Liver (tissue), 10 donors: ENCODE measurements at places on chromosomes 2 and 18. TPM values are rescaled to one million over a fixed set of nuclear protein-coding genes. Genes with fewer than 3 reads are reported as not detected.

Gene FBLN7
- 1.6 TPM for total RNA-seq

GRCh38 chr2:9303528-9304225 lies 97.1 kb downstream of the ASAP2 start:
- no peak overlapping the region for H3K4me3 ChIP-seq
- no peaks in the 10 kb centered on the region for H3K4me1 ChIP-seq
- H3K36me3 ChIP-seq: no peaks in the 10 kb centered on the region
- no peaks in the 10 kb centered on the region for H3K27me3 ChIP-seq
- DNase-seq: no peak

GRCh38 chr2:50584185-50584584 lies 447.7 kb downstream of the NRXN1 start:
- H3K4me3 ChIP-seq: no peak overlapping the region
- H3K27me3 ChIP-seq: no peaks in the 10 kb centered on the region
- DNase-seq: no peak
- H3K36me3 ChIP-seq: no peaks in the 10 kb centered on the region
- H3K27ac ChIP-seq: no peak overlapping the region

- DNase-seq: no peak
- no peak overlapping the region for H3K4me3 ChIP-seq
- peaks cover 3% of the 10 kb centered on the region for H3K36me3 ChIP-seq
- no peaks in the 10 kb centered on the region for H3K27me3 ChIP-seq
- no peak overlapping the region for H3K27ac ChIP-seq
These were observed 40.0 kb downstream of the DNMT3A start for GRCh38 chr2:25301453-25302352.

Gene UGT1A4
- not detected for total RNA-seq

DNA sequence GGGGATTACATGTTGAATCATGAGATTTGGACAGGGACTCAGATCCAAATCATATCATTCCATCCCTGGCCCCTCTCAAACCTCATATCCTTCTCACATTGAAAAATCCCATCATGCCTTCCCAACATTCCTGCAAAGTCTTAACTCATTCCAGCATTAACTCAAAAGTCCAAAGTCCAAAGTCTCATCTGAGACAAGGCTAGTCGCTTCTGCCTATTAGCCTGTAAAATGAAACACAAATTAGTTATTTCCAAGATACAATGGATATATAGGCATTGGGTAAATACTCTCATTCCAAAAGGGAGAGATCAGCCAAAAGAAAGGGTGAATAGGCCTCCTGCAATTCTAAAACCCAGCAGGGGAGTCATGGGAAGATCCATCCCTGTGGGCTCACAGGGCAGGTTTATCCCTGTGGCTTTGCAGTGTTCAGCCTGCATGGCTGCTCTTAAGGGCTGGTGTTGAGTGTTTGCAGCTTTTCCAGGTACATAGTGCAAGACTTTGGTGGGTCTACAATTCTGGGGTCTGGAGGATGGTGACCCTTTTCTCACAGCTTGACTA lies 21.2 kb upstream of the SLC14A1 start:
- no peaks in the 10 kb centered on the region for H3K27me3 ChIP-seq
- H3K27ac ChIP-seq: no peak overlapping the region
- no peaks in the 10 kb centered on the region for H3K36me3 ChIP-seq
- no peak overlapping the region for H3K4me3 ChIP-seq
- no peaks in the 10 kb centered on the region for H3K4me1 ChIP-seq
- DNase-seq: no peak

DNA sequence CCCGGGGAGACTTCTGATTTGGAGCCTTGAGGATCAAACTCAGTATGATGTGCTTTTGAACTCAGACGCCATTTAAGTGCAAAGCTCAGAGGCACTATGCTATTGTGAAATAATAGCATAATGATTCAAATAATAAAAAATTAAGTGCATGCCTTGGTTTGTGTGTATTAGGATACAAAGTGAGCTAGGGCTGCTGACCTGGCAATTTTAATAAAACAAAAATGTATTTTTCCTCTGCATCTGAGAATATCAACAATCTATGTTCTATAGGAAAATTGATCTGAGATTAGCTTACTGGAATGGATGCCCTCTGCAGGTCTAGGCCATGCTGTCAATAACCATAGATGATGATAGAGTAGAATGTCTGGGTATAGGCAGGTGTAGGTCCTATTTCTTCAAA lies 278.8 kb downstream of the DCDC2C start:
- H3K27me3 ChIP-seq: no peaks in the 10 kb centered on the region
- H3K27ac ChIP-seq: no peak overlapping the region
- no peaks in the 10 kb centered on the region for H3K36me3 ChIP-seq
- no peaks in the 10 kb centered on the region for H3K4me1 ChIP-seq

DNA sequence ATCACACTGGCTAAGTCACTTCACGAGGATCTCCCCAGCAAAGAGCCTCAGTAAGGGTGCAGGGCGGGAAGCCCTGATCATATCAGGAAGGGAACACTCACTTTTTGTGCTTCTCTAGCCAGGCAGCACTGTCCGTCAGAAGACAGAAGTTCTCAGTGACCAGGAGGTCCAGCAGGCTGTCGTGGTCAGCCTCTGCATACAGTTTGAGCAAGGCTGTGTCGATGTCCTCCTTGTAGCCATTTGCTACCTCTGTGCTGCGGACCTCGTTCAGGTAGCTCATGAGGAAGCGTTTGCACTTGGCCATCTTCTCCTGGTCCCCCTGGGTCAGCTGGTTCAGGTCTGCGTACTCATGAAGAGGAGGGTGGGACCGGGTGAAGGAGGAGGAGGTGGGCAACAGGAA lies 38.7 kb downstream of the GPR45 start:
- H3K4me3 ChIP-seq: no peak overlapping the region
- H3K4me1 ChIP-seq: no peaks in the 10 kb centered on the region
- no peak for DNase-seq

GRCh38 chr2:238875471-238876231 lies 27.8 kb downstream of the TWIST2 start:
- H3K27ac ChIP-seq: no peak overlapping the region
- DNase-seq: no peak
- H3K4me1 ChIP-seq: no peaks in the 10 kb centered on the region
- H3K4me3 ChIP-seq: no peak overlapping the region

GRCh38 chr2:231029563-231029962 lies 7.8 kb upstream of the C2orf72 start:
- H3K27me3 ChIP-seq: no peaks in the 10 kb centered on the region
- peaks cover 2% of the 10 kb centered on the region for H3K4me1 ChIP-seq
- no peak overlapping the region for H3K4me3 ChIP-seq
- no peak for DNase-seq
- H3K27ac ChIP-seq: no peak overlapping the region

DNA sequence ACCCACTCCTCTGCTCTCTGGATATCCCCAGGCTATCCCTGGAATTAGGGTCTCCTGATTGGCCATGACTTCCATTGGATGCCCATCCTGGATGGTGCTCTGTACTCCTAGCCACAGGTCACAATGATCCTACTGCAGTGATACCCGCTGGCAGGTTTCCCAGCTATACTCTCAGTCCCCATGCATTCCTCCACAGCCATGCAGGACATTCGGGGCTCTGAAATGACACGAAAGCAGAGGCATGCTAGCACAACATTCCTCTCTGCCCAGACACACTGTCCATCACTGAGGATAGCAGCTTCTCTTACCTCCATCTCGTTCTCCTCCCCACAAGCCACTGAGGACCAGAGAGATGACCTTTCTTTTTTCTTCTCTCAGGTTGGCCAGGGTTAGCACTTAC lies 51.7 kb upstream of the SPATS2L start:
- H3K36me3 ChIP-seq: no peaks in the 10 kb centered on the region
- no peaks in the 10 kb centered on the region for H3K4me1 ChIP-seq
- no peak overlapping the region for H3K4me3 ChIP-seq
- H3K27ac ChIP-seq: no peak overlapping the region
- no peak for DNase-seq
- no peaks in the 10 kb centered on the region for H3K27me3 ChIP-seq

Gene GDF7
- total RNA-seq: 5.0 TPM

DNA sequence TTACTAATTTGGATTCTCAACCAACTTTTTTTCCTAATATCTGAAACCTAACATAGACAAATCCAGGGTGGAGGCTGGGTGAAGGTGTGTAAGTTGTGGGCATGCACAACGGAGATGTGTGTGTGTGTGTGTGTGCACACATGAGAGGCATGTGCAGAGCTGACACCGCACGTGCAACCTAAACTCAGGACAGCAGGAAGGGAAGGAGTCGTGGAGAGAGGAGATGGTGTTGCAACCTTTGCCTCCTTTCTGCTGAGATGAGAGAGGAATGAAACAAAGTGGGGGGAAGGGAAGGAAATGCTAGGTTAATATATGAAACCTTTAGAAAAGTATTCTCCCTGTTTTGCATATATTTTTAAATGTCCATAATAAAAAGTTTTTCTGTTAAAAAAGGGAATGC lies 64.7 kb downstream of the KCTD1 start:
- no peaks in the 10 kb centered on the region for H3K27me3 ChIP-seq
- DNase-seq: no peak
- H3K27ac ChIP-seq: no peak overlapping the region
- no peaks in the 10 kb centered on the region for H3K36me3 ChIP-seq
- no peak overlapping the region for H3K4me3 ChIP-seq
- no peaks in the 10 kb centered on the region for H3K4me1 ChIP-seq

DNA sequence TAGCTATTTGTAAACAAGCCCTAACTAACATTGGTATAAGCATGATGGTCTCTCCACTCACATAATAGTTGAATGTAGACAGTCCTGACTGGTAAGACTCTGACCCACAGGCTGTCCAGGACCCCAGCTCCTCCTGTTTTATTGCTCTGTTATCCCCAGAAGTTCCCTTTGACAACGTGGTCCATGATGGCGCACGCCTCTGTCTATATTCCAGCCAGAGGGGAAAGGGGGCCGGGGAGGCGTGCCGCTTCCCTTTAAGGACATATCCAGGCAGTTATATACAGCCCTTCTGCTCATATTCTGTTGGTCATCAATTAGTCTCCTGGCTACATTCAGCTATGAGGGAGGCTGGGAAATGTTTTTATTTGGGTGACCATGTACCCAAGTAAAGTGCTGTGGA lies 6.7 kb downstream of the DYSF start:
- H3K27me3 ChIP-seq: no peaks in the 10 kb centered on the region
- no peak overlapping the region for H3K27ac ChIP-seq
- peak; percentile 10 for DNase-seq
- H3K4me3 ChIP-seq: no peak overlapping the region
- peaks cover 11% of the 10 kb centered on the region for H3K4me1 ChIP-seq
- no peaks in the 10 kb centered on the region for H3K36me3 ChIP-seq

Gene KCNG2
- total RNA-seq: 0.23 TPM

GRCh38 chr2:226098861-226099745 lies 699.6 kb downstream of the NYAP2 start:
- no peak overlapping the region for H3K27ac ChIP-seq
- no peaks in the 10 kb centered on the region for H3K27me3 ChIP-seq
- no peak overlapping the region for H3K4me3 ChIP-seq
- no peaks in the 10 kb centered on the region for H3K36me3 ChIP-seq

DNA sequence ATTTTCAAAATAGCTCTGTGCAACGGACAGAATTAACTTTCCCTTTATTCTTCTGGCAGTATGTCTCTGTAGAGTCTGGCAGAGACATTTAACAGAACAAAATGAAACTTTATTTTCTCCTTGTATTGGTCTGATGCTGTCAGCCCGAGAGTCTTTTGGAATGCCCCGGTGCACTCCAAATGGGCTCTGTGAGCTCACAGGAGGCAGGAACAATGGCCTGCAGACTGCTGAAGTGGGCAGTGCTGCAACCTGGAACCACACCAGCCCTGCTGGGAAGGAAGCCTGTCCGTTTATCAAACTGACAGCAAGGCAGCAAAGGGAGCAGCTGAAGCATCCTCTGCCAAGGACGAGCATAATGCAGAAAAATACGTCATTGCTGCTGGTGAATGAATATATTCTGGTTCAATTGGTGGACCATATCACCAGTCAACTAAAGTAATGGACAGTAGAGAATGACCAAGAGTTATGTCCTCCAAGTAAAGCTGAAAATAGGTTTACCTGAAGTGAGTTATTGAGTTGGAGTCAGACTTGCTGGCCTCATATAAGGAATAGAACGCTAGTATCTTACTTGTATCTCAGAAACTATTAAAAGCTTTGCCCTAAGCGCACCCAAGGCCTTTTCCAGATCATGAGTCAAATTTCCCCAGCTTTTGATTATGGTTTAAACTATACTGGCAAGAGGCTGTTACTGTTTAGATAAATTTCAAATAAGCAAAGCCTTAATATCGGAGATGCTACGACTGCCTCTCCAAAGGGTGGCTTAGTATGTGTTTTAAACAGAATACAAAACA lies 207.6 kb upstream of the TANK start:
- no peaks in the 10 kb centered on the region for H3K36me3 ChIP-seq
- no peak overlapping the region for H3K27ac ChIP-seq
- DNase-seq: no peak
- H3K4me3 ChIP-seq: no peak overlapping the region

DNA sequence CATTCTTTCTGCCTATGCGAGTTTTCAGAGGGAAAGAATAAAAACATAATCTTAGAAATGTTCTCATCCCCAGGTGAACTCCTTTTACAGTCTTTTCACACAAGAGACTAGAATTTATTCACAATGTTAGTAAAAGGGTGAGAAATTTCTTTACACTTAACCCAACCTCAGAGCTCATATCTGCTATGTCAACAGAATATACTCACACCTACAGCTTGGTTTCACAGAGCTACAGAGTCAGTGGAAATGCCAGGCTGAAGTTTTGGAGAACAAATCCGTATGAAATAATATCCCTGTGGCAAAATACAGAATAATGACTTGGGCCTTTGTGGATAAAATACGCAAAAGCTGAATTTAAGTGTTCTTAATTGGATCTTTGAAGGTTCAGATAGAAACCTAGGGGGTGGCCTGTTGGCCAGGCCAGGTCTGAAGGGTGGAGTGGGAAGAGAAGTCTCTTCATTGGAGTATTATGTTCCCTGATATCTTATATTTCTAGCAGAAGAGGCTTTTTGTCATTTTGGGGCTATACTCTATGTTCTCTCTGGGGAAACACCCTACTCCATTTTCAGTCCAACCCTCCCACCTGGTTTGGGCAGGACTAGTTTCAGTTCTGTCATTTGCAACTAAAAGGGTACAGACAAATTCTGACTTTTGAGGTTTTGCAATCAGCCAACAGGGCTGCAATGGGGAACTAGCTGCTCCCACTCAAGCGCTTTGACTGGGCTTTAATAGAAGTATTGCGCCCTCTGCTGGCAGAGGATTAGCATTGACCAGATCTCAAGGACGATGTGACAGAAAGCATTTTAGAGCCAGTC lies 25.7 kb downstream of the FBXO48 start:
- peaks cover 4% of the 10 kb centered on the region for H3K4me1 ChIP-seq
- DNase-seq: peak; percentile 84
- no peaks in the 10 kb centered on the region for H3K36me3 ChIP-seq
- H3K27ac ChIP-seq: peak overlapping the region; percentile 72
- H3K4me3 ChIP-seq: no peak overlapping the region
- no peaks in the 10 kb centered on the region for H3K27me3 ChIP-seq
